ENCODE measurements at places on chromosomes 1 and 21.

DNA sequence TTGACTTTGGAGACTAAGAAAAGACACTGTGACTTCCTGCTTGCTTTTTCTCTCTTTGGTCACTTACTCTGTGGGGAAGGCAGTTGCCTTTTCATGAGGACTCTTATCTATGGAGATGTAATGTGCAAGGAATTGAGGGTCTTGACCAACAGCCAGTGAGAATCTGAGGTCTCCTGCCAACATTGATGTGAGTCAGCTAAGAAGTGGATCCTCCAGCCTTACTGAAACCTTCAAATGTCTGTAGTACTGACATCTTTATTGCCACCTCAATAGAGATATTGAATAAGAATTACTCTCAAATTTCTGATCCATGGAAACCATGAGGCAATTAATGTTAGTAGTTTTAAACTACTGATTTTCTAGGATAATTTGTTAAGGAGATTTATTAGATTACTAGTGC lies 598.4 kb downstream of the ADGRL2 start:
- no peak for DNase-seq

- DNase-seq = no peak
Measured at GRCh38 chr1:203281033-203281432, 24.3 kb upstream of the BTG2 start.

DNA sequence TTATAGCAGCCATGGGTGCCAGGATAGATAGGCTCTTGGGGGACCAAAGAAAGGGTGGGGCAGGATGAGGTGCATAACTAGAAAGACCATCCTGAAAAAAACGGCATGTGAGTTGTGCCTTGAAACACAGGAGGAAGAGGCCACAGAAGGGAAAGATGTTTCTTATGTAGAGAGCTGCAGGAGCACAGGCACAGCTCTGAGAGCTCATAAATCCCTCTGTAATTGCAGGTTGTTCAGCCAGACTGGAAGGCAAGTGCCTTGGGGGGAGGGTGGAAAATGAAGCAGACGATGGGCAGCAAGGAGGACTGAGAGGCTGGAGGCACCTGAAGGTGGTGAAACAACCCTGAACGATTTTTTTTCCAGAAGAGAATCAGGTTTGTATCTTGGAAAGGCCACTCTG lies 170.7 kb downstream of the NR5A2 start:
- no peak for DNase-seq

GRCh38 chr1:182249201-182249676 lies 142.4 kb downstream of the GLUL start:
- DNase-seq = no peak

Data from putamen (tissue), 1 donor.